HepG2 (cell line): ENCODE measurements at places on chromosomes 2 and 18. TPM values are rescaled to one million over a fixed set of nuclear protein-coding genes. Genes with fewer than 3 reads are reported as not detected.

The PTPRN gene
- not detected in 2 replicates for total RNA-seq

The AQP12B gene
- total RNA-seq, result not detected in 2 replicates

The CTAGE1 gene
- 0.02 TPM in 1 of 2 replicates, not detected in the other for total RNA-seq

DNA sequence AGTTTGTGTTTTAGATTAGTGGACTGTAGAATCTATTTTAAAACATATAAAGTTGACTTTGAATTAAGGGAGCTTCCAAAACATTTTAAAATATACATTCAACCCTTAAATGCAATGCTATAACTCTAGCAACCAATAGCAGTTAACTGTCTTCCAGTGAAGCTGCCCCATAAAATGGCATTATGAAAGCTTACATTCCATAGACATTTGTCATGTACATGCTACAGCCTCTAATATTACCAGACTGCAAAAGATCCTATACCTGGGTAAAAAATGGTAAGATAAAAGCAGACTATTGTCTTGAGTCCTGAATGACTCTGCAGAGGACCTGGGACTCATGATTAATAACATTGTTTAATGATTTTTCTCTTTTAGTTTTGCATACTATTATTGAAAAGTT lies 489.4 kb downstream of the LRP1B start:
- H3K4me1 ChIP-seq, result no peaks in the 10 kb centered on the region
- H3K4me3 ChIP-seq, result no peak overlapping the region
- H3K27me3 ChIP-seq, result no peaks in the 10 kb centered on the region

The MBP gene
- total RNA-seq, result 5.0 TPM in 2 replicates

DNA sequence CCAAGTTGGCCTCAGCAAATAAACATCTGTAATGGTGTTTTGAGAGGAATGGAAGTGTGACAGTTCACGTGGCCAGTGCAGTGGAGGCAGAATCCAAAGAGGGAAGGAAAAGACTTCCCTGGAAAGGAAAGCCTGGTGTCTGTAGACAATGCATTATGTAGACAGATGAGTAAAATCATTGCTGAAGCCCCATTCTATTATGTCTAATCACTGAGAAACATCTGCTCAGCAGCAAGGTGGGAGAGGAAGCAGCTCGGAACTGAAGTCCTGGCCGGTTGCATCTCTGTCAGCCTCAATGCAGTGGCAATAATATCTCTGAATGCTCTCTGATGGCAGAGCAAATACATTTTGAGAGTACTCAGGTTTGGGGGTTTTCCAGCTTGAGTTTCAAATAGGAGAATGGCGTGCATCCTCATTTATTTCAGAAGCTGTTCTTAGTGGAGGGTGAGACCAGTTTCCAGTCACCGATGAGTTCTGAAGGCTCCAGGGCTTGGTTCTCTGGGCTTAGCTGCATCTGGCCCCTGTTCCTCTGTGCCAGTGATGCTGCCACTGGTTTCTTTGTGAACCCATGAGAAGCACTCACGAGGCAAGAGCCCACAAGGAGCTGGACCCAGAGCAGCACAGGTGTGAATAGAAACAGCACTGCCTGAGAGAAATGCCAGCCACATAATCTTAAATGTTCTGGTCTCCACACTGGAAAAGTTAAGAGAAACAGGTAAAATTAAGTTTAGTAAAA lies 63.3 kb downstream of the RPIA start:
- H3K27ac ChIP-seq, result no peak overlapping the region
- H3K4me3 ChIP-seq, result no peak overlapping the region
- no peaks in the 10 kb centered on the region for H3K4me1 ChIP-seq
- DNase-seq, result no peak
- H3K36me3 ChIP-seq, result peaks cover 3% of the 10 kb centered on the region; the same call in 1 of the 2 replicates

- no peak overlapping the region for H3K4me3 ChIP-seq
- H3K36me3 ChIP-seq, result no peaks in the 10 kb centered on the region
- H3K27me3 ChIP-seq, result no peaks in the 10 kb centered on the region
- no peak for DNase-seq
Measured at GRCh38 chr2:163453920-163454319, 281.9 kb downstream of the FIGN start.

The ZNF892 gene
- total RNA-seq, result 0.21 TPM in 1 of 2 replicates, not detected in the other

DNA sequence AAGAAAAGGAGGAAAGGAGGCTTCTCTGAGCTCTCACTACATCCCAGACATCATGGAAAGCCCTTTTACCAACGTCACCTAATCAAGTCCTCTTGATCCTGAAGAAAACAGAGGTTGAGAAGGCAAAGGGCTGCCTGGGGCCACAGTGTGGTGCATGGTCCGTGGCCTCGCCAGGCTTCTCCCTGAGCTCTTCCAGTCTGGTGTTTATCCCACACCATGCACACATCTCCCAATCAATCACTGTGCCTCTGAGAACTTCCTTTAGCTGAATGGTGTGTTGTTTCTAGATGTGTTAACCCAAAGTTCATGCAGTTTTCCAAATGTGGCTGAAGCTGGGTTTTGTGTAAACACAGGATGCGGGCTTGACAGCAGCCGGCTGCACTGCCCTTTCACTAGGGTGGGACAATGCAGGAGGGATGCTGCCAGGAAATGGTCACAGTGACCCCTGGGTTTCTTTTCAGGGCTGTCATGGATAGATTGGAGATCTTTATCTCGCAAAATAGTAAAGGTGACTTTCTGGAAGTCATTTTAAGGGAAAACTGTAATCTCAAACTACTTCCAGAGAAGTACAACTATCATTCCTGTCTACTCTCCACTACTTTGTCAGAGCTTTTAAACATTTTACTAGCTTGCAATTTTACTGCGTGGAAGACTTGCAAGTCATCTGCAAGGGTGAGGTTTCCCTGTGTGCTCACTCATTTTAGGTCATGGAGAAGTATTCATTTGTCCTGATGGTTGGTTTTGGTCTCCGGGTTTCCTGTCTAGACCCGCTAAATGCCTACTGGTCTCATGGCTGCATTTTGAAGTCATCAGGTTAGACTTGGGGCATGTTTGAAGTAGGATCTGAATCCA lies 54.6 kb downstream of the IL1R2 start:
- no peaks in the 10 kb centered on the region for H3K36me3 ChIP-seq
- H3K27ac ChIP-seq, result peak overlapping the region; percentile 83
- peaks cover 92% of the 10 kb centered on the region for H3K4me1 ChIP-seq
- peak; percentile 98 for DNase-seq

The ERBB4 gene
- not detected in 2 replicates for total RNA-seq

GRCh38 chr18:75230163-75231052 lies 19.8 kb downstream of the TSHZ1 start:
- peaks cover 26% of the 10 kb centered on the region for H3K4me1 ChIP-seq
- no peak overlapping the region for H3K27ac ChIP-seq
- H3K4me3 ChIP-seq, result no peak overlapping the region
- no peaks in the 10 kb centered on the region for H3K36me3 ChIP-seq
- DNase-seq, result no peak
- no peaks in the 10 kb centered on the region for H3K27me3 ChIP-seq

The WDR43 gene
- 167 and 253 TPM in 2 replicates for total RNA-seq

DNA sequence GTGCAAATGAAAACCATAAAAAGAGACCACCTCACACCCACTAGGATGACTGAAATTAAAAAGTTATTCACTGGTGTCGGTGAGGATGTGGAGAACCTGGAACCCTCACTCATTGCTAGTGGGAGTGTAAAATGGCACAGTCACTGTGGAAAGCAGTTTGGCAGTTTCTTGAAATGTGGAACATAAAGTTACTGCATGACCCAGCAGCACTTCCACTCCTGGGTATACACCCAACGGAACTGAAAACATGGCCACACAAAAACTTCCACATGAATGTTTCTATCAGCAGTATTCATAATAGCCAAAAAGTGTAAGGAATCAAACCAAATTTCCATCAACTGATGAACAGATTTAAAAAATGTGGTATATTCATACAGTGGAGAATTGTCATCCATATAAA lies 65.1 kb upstream of the SLC66A3 start:
- no peak overlapping the region for H3K27ac ChIP-seq
- no peak overlapping the region for H3K4me3 ChIP-seq
- no peaks in the 10 kb centered on the region for H3K4me1 ChIP-seq
- DNase-seq, result no peak

GRCh38 chr2:113940891-113941290 lies 51.0 kb downstream of the ACTR3 start:
- peaks cover 47% of the 10 kb centered on the region for H3K36me3 ChIP-seq
- no peak overlapping the region for H3K4me3 ChIP-seq
- no peaks in the 10 kb centered on the region for H3K4me1 ChIP-seq
- H3K27ac ChIP-seq, result no peak overlapping the region

The EHBP1 gene
- 93.5 and 122 TPM in 2 replicates for total RNA-seq

The KCNE4 gene
- total RNA-seq, result not detected in 2 replicates

GRCh38 chr18:34838669-34839068 lies 128.6 kb downstream of the DTNA start:
- H3K4me1 ChIP-seq, result peaks cover 8% of the 10 kb centered on the region; the same call in 1 of the 2 replicates
- H3K27me3 ChIP-seq, result no peaks in the 10 kb centered on the region
- H3K36me3 ChIP-seq, result no peaks in the 10 kb centered on the region
- no peak for DNase-seq

DNA sequence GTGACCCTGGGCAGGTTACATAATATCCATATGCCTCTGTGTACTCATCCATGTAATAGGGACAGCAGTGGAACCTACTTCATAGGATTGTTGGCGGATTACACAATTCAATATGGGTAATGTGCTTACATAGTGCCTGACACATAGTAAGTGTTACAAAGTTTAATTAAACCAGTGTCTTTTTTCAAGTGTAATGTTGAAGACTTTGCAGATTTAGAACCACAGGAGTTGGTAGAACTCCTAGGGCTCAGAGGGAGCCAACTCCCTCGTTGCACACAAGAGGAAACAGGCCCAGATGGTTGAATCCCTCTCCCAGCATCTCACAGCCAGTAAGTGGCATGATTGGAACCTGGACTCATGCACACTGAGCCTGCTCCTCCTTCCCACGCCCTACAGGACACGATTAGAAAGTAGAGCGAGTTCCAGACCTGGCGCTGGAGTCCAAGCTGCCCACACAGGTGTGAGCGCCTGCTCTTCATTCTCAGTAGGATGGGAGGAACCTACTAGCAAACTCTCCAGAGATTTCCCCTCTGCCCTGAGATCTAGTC lies 97.8 kb downstream of the VSNL1 start:
- H3K4me3 ChIP-seq, result no peak overlapping the region
- DNase-seq, result no peak
- H3K27me3 ChIP-seq, result no peaks in the 10 kb centered on the region
- no peak overlapping the region for H3K27ac ChIP-seq

DNA sequence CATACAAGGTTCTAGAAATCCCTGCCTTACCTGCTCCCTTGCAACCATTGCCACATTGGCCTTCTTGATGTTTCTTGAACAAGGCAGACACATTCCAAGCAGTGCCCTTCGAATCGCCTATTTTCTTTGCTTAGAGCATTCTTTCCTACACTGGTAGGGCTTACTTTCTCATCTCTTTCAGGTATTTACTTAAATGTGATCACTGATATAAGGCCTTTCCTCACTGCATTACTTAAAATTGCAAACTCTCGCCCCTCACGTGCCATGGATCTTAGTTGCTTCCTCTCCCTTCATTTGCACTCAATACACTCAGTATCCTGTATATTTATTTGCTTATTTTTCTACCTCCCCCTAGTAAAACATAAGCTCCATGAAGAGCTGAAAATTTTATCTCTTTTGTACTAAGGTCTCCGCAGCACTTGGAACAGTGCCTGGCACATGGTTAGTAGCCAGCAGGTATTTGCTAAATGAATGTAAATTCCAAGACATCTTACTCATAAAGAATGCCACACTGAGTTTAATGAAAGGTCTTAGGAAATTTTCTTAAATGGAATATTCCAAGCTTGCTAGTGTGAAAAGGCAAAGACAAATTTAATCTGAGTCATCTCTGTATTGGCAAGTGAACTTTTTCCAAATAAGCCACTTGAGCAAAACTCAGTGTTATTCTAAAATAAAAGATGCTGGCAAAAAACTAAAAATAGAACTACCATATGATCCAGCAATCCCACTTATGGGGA lies 42.4 kb upstream of the FIGN start:
- no peak overlapping the region for H3K4me3 ChIP-seq
- H3K36me3 ChIP-seq, result no peaks in the 10 kb centered on the region
- H3K4me1 ChIP-seq, result peaks cover 9% of the 10 kb centered on the region
- H3K27ac ChIP-seq, result no peak overlapping the region
- no peaks in the 10 kb centered on the region for H3K27me3 ChIP-seq

The PAIP2B gene
- total RNA-seq, result 0.29 and 0.46 TPM in 2 replicates

The CSRNP3 gene
- total RNA-seq, result not detected in 2 replicates

The GRHL1 gene
- 10.6 and 12.0 TPM in 2 replicates for total RNA-seq

GRCh38 chr2:220437938-220438337 lies 810.5 kb downstream of the SLC4A3 start:
- no peak for DNase-seq
- no peaks in the 10 kb centered on the region for H3K4me1 ChIP-seq
- H3K4me3 ChIP-seq, result no peak overlapping the region

The SNORC gene
- total RNA-seq, result 48.5 and 86.1 TPM in 2 replicates

The UGT1A7 gene
- total RNA-seq, result not detected in 2 replicates

GRCh38 chr2:128442053-128442751 lies 123.5 kb upstream of the HS6ST1 start:
- H3K27ac ChIP-seq, result no peak overlapping the region
- H3K27me3 ChIP-seq, result peaks cover 3% of the 10 kb centered on the region; the same call in 1 of the 3 replicates
- no peak overlapping the region for H3K4me3 ChIP-seq
- peak; percentile 57 for DNase-seq

The WDR7 gene
- 7.8 and 11.1 TPM in 2 replicates for total RNA-seq

The DCTN1 gene
- 109 and 122 TPM in 2 replicates for total RNA-seq

The SNTG2 gene
- total RNA-seq, result not detected in 2 replicates

- H3K4me1 ChIP-seq, result no peaks in the 10 kb centered on the region
- no peak overlapping the region for H3K4me3 ChIP-seq
- DNase-seq, result no peak
- H3K27me3 ChIP-seq, result no peaks in the 10 kb centered on the region; the same call in 1 of the 2 replicates
- no peaks in the 10 kb centered on the region for H3K36me3 ChIP-seq
- no peak overlapping the region for H3K27ac ChIP-seq
Measured at GRCh38 chr2:225122007-225122406, 79.7 kb upstream of the DOCK10 start.

The RNU2-63P gene
- total RNA-seq, result 6.8 TPM in 1 of 2 replicates, not detected in the other

- DNase-seq, result no peak
- H3K27ac ChIP-seq, result no peak overlapping the region
- H3K36me3 ChIP-seq, result no peaks in the 10 kb centered on the region
- peaks cover 3% of the 10 kb centered on the region; the same call in 1 of the 3 replicates for H3K27me3 ChIP-seq
- no peak overlapping the region for H3K4me3 ChIP-seq
Measured at GRCh38 chr2:179692043-179692442, 169.4 kb downstream of the ZNF385B start.

DNA sequence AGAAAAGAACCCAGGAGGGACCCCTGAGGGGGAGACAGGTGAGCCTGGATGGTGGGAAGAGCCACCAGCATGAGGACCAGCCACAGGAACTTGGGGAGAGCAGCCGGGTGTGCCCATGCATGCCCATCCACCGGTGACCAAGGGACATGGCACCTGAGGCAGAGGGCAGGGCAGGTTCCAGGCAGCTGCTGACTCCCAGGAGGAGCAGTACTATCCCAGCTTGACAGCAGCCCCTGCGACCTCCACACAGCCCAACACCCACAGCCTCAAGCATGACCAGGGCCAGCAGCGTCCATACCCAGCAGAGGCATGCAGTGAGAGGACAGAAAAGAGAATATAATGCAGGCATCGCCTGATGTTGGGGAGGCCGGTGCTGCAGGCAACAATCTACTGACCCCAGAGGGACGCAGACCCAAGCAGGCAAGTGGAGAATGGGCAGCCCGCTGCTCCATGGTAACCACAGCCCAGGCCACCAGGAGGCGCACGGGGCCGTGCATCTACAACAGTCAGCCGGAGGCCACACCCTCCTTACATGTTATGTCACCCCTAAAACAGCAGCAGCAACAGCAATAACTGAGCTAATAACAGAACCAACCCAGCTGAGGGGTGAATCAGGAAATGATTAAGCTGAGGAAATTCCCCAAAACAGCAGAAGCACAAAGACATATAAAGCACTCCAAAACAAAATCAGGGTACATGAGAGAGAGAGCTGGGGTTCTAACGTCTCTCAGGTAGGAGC lies 44.1 kb downstream of the ANKMY1 start:
- H3K27ac ChIP-seq, result no peak overlapping the region
- peak; percentile 72 for DNase-seq
- H3K27me3 ChIP-seq, result no peaks in the 10 kb centered on the region
- no peak overlapping the region for H3K4me3 ChIP-seq
